Activated CD4-positive, alpha-beta T cell treated with anti-CD3 and anti-CD28 coated beads for 24 hours (primary cell): ENCODE measurements at places on chromosomes 11 and 22.

GRCh38 chr11:56905936-56906335 lies 82.8 kb upstream of the OR5AK2 start:
- DNase-seq: no peak

- no peak for DNase-seq
Observed at GRCh38 chr11:16781936-16782919, 43.8 kb downstream of the C11orf58 start.

DNA sequence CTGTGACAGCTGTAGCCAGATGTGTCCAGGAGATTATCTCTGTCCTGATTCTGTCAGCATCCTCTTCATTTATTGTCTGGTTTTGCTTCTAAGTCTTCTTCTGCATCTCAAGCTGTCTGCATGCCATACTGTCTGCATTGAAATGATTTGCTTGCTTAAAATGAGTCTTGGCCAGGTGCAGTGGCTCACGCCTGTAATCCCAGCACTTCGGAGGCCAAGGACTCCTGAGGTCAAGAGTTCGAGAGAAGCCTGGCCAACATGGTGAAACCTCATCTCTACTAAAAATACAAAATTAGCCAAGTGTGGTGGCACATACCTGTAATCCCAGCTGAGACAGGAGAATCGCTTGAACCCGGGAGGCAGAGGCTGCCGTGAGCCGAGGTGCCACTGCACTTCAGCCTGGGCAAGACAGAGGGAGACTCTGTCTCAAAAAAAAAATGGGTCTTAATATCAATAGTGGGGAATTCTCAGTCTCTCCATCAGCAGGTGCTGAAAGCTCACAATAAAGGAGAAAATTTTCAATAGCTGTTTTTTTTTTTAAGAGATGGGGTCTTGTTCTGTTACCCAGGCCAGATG lies 39.2 kb upstream of the AMPD3 start:
- DNase-seq: no peak

DNA sequence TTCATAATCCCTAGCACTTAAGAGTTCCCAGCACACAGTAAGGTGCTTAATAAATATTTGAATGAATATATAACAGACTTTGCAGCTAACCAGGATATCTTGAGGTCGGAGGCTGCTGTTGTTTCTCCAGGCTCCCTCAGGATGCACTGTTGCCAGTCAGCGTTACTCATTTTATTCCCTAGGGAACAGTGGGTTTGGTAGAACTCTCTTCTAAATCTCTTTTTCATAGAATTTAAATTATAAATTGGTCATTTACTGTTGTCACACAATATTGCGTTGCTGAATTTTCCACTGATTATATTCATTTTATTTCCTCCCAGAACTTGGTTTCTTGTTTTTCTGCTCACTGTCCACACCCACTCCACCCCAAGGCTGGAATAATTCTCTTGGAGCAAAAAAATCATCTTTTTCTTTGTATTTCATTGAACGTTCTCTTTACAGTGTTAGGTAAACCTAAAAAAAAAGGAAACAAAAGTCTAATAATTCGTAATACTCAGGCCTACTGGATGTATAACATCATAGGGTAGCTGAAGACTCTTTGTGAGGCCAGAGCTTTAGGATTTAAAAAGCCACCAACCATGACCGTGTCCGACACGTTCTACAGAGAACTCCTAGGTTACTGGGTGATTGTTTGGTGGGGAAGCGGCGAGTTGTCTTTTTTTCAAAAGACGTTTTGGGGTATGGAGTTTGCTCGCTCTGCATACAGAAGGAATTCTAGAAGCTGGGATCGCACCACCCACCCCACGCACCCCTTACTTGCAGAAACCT lies 766 bp upstream of the CAPRIN1 start:
- DNase-seq: no peak

DNA sequence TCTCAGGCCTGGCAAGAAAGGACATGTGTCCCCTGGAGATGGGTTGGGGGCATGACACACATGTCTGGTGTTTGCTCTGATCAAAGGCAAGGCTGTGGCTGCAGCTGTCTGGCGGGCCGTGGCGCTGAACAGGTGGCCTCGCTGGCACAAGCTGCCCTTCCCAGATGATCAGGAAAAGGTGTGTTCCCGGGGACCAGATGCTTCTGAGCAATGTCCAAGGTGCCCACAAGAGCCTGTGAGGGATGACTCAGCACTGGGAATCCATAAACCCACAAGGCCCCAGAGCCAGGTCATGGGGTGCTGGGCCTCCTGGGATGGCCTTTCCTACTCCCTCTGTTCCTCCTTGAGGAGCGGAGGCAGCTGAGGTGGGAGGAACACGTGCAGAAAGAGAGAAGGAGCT lies 9.7 kb upstream of the LRP5 start:
- no peak for DNase-seq

DNA sequence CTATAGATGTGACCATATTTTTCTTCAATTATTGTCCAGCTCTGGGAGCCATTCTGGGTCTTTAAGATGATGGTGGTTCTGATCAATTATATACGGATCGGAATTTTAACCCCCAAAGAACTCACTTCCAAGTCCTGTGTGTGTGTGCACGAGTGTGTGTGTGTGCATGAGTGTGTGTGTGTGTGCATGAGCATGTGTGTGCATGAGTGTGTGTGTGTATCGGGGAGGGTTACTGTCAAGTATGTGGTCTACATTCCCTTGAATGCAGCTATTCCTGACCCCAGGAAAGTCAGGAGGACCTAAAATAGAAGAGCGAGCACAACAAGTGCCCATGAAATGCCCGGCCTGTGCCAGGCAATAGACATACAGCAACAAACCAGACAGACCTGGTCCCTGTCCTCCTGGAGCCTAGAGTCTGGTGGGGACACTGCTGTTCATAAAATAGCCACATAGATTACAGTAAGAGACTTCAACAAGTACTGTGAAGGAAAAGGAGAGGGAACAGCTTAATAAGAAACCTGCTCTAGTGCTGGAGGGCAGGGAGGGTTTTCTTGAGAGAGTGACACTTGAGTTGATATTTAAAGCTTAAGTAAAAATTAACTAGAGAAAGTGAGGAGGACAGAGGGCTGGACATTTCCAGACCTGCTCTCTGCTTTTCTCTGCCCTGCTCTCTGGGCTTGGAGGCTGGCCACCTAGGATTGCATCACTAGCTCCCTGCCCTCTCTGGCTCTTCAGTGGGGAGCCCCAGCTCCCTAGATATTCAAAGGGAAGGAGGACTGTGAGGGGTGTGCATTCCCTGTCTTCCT lies 66.1 kb upstream of the SPON1 start:
- no peak for DNase-seq

- DNase-seq: no peak
Observed at GRCh38 chr22:49008682-49009235, 818.9 kb downstream of the BRD1 start.

DNA sequence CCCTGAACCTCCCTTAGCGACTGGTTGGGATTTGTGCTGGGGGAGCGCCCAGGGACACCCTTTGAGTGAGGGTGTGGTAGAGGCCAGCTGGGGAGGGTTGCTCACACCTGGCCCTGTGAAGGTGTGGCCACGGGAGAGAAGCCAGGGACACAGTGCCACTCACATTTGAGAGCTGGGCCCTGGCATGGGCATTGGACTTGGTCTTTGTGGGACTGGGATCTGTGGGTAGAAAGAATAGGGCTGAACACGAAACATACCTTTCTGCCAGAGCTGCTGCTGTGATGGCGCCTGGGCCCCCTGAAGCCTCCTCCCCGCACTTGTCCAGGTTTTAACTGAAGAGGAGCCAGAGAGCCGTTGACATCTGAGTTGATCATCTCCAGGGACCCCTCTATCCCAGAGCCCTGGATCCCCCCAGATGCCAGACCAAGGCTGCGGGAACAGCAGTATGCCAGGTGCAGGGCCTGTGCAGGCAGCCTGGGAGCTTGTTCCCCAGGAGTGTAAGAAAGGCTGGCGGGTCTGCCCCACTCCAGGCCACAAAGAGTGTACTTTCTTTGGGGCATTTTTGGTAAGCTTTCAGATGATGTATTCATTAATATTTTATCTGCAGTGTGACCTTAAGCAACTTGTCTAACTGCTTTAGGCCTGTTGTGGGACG lies 284.1 kb downstream of the TBC1D22A start:
- DNase-seq: no peak

- no peak for DNase-seq
Observed at GRCh38 chr11:102912482-102912830, 37.7 kb upstream of the MMP12 start.

DNA sequence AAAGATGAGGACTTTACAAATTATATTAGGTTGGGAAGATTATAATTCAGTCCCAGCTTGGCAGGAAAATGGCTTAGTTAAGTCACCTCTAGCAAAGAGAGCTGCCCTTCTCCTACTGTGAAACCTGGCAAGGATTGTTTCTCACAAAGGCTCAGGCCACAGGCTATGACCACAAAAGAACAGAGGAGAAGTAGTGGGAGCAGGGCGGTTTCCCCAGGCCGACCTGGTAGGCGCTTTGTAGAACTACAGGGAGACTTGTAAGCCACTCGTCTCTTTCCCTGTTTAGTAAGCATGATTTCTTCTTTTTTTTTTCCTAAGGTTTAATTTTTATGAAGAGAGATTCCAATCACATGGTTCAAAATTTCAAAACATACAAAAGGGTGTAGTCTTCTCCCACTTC lies 4.6 kb downstream of the SNAP29 start:
- no peak for DNase-seq

DNA sequence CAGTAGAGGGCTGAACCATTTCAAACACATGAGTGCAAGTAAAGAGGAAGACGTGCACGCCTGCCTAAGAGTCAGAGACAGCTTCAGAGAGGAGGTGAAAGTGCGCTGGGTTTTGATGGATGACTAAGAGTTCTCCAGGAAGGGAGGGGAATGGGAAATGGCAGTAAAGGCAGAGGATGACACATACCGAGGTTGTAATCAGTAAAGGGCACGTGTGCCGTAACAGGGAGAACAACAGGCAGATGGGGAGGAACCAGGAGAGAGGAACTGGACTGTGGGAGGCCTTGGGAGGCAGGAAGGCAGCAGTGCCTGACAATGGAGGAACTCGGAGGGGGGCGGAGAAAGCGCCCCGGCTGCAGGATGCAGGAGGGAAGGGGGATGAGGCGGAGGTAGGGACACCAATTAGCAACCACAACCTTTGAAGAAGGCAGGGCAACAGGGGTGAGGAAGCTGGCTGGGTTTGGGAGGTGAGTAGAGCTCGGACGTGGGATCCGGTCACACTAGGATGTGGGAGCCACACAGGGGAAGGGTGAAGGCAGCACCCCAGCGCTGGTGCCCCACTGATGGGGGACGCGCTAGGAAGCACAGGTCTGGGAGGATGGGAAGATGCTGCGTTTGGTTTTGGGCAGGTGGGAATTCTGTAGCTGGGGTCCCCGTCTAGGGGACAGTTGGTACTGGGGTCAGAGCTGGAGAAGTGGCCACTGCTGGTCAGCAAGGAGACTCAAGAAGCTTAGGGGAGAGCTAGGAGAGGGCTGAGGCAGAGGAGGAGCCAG lies 67.4 kb downstream of the SCUBE1 start:
- no peak for DNase-seq

DNA sequence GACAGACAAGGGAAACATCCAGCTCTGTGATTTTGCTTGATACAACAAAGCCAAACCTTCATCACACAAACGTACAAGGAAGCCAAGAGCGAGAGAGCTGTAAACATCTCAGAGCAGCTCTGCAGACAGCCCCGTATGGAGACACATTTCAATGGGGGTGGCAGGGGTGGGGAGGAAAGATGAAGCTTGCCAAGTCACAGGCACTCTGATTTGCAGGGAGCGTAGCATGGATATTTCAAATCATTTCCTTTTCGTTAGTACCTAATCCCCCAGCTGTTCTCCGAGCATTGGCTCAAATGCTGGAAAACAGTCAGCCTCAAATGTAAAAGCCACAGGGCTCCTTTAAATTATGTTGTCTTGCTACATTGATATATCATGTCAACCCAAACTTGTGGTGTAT lies 458.9 kb upstream of the CADM1 start:
- DNase-seq: no peak

GRCh38 chr11:119223856-119224255 lies 17.7 kb downstream of the CBL start:
- DNase-seq: no peak

GRCh38 chr11:11545285-11546275 lies 76.2 kb downstream of the GALNT18 start:
- no peak for DNase-seq
